CD4-positive, alpha-beta T cell treated with Interleukin-6 for 4 hours (primary cell): ENCODE measurements at places on chromosomes 7 and 10.
A peak's percentile ranks its signal among the peaks of the same experiment; 100 is the strongest.

DNA sequence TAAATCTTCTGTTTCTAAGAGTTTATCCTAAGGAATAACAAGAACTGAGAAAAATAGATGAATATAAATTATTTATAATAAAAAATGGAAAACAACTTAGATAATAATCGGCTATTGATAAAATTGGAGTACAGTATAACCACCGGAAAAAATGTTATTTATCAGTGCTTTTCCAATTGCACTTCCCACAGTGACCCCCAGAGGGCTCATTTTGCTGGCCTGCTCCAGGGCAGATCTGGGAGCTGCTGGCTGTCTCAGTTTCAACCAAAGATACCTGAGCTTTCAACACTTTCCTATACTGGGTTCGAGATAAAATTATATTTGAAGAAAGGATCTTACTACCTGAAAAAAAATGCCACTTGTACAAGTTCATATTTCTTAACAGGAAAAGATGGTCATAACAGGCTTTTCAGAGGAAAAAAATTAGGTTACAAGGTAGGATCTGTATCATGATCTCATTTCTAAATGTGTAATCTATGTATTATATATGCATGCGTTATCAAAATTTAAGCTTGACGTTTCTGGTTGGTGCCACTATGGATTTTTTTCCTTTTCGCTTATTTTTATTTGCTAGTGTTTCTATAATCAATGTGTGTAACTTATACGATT is 165.7 kb downstream of the NPSR1 start:
- DNase-seq, result peak; percentile 64

GRCh38 chr7:41886901-41887311 is 184.0 kb upstream of the INHBA start:
- no peak for DNase-seq

DNA sequence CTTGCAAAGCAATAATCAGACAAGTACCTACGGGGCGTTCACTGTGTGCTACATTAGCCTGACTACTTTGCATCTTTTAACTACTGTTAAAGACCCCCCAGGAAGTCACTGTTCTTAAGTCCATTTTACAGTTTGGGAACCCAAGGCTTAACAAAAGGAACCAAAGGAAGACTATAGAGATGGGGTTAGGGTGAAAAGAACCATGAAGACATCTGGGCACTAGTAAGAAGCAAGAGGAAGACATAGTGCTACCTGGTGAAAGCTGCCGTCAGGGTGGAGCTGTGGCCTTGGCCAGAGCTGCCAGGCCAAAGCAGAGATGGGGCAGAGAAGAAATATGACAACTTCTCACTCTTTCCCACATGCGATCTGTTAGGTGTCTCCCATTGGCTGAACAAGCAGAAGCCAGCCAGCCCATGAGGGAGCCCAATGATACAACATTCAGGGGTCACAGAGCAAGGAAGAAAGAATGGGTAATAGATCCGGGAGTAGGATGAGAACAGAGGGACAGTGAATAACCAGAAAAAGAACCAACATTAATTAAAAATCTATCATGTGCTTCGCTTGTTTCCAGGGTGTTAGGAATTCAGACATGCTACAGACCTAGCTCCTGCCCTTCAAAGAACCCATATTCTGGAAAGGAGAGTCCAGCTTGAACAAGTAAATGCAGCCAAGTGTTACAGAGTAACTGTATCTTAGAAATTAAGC is 85.4 kb downstream of the ARID5B start:
- no peak for DNase-seq

- no peak for DNase-seq
Measured at GRCh38 chr10:89838044-89838615, 136.7 kb downstream of the KIF20B start.
